ENCODE measurements at places on chromosomes 12 and 14.

DNA sequence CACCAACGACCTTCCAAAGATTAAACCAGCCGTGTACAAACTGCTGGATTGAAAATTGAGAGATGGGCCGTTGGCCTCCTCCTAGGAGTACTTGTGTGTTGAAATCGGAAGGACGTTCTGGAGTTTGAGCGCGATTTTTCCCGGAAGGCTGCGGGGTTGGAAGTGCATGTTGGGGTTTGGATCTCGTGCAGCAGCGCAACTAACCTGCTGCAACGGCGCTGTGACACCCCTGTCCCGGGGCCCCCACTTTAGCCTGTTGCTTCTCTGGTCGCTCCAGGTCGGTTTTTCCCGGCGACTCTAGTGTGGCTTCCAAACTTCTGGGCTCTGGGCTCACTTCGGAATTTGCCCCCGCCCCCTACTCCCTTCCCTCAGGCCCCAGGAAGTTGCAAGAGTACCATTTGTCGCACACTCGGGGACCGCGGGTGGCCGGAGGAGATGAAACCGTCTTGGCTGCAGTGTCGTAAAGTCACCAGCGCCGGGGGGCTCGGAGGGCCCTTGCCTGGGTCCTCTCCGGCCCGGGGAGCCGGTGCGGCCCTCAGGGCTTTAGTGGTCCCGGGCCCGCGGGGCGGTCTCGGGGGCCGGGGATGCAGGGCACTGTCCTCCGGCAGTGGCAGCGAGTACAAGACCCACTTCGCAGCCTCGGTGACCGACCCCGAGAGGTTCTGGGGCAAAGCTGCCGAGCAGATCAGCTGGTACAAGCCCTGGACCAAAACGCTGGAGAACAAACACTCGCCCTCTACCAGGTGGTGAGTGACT is at the start of gene ACSS3:
TSS of gene ACSS3 (plus strand) at position 394 of the 756 bp plus-strand sequence. CDS start at position 436, 42 bp downstream.
- peak; percentile 50 for DNase-seq

GRCh38 chr12:42790761-42791151 is 201.2 kb upstream of the PRICKLE1 start:
- peak; percentile 6 for DNase-seq

DNA sequence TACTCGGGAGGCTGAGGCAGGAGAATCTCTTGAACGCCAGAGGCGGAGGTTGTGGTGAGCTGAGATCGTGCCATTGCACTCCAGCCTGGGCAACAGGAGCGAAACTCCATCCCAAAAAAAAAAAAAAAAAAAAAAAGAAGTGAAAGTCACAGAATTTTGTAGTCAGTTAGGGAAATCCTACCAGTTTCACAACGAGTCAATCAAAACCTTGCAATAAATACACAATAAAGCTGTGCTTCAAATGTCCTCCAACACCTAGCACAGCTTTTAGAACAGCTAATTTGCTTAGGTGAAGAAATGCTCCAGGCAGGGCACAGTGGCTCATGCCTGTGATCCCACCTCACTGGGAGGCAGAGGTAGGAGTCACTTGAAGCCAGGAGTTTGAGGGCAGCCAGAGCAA is 112.8 kb upstream of the ATF7IP start:
- DNase-seq, result no peak

DNA sequence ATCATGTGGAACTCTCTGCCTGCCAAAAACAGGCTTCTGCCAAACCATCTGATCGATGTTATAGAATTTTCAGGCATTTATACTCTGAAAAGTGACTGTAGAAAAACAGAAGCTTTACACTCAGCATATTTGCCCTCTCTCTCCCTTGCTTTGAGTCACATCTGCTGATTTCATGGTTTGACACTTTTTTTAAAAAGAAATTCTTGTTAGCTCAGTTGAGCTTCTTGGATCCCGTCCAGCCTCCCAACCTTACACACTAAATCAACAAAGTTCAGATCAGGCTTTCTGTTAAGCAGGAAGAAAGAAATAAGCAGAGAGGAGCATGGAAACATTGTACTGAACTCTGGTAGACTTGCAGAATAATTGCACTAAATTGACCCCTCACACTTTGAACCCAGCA is 193.6 kb upstream of the SEL1L start:
- no peak for DNase-seq

- no peak for DNase-seq
These were observed 93.6 kb downstream of the STAB2 start for GRCh38 chr12:103680591-103681141.

DNA sequence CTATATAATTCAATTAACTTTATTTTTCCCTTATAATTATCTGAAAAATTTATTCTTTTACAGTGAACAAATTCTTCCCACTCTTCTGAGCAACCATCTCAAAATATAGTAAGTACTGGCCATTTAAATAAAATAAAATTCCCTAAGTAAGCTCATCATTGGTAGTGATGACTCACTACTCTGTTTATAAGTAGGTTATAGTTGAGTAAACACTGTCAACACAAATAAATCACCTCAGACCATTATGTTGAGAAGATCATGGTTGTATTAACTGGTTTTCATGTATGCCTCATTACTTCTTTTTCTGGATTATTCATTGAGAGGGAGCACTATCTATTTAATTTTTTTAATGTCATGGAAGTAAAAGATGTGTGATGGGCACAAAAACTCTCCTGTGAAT is 220.5 kb downstream of the SEC23A start:
- DNase-seq, result no peak

GRCh38 chr12:65977384-65977783 is 153.1 kb downstream of the HMGA2 start:
- peak; percentile 49 for DNase-seq

DNA sequence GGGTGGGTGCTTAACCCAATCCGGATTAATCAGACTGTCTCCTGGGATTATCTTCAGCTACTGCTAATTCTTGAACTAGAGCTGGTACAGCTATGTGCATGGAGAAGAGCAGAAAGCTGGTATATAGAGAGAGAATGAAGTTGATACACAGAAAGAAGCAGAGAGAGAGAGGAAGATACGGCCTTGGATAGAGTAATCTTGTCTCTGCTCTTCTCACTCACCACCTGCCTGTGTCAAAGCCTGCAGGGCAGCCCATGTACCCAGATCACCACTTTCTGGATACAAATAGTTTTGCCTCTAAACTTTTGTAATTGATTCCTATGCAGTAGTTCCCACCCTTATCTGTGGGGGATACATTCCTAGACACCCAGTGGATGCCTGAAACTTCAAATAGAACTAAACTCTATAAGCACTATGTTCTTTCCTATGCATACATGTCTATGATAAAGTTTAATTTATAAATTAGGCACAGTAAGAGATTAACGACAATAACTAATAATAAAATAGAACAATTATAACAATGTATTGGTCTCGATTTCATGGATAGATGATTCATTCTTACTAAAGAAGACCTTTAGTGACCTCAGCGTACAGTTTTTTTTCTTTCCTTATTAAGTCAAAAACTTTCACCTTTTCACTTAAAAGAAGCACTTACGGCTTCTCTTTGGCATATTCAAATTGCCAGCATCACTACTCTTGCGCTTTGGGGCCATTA is 45.5 kb downstream of the YEATS4 start:
- DNase-seq, result no peak

- DNase-seq, result no peak
These were observed 1002.8 kb downstream of the TRHDE start for GRCh38 chr12:73274976-73275375.

DNA sequence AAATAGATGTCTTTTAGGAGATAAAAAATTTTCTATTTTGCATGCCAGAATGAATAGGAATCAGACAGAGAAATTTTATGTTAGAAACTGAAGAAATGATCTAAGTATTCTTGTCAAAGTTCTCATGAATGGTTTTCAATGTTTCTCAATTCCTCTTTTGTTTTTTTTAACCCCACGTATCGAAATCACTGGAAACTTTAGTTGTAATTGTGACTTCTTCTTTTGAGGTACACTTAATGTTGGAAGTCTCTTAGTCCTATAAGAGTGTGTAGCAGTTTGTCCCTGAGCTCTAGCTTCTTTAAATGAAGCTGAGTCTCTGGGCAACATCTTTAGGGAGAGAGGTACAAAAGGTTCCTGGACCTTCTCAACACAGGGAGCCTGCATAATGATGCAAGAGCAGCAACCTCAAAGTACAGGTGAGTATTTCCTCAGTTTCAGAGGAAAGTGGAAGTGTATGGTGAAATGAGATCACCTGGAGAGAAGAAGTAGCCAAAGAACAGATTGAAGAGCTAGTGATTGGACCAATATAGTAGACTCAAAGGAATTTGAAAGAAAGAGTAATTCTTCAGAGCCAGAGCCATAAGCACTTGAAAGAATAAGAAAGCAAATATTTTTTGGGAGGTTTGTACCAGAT is at the start of gene CLEC6A:
TSS of gene CLEC6A (plus strand) at position 236 of the 634 bp plus-strand sequence. CDS start at position 386, 150 bp downstream.
- no peak for DNase-seq

- no peak for DNase-seq
These were observed 11.4 kb downstream of the APAF1 start for GRCh38 chr12:98656289-98657101.

DNA sequence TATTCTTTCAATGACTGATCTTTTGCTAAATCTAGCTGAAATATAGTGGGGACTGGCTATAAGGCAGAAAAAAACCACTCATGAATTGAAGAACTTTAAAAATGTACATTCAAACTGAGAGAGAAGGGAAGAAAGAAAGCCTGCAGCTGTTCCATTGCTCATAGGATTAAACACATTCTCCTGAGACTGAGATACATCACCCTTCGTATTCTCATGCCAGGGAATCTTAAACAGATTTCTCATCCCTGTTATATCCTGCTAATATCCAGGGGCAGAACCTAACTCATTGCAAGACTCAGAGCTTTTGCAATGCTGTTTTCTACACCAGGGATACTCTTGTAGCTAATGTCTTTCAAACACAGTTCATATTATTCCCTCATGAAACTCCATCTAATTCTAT is 67.2 kb upstream of the ACSS3 start:
- DNase-seq, result no peak

- no peak for DNase-seq
These were observed 144.3 kb upstream of the FKBP4 start for GRCh38 chr12:2650261-2651067.

GRCh38 chr14:60087668-60088067 is 4.1 kb upstream of the PCNX4 start:
- no peak for DNase-seq

- DNase-seq, result no peak
These were observed 6.0 kb downstream of the KRT2 start for GRCh38 chr12:52645982-52646381.

GRCh38 chr14:32331206-32331605 is 2.1 kb downstream of the AKAP6 start:
- DNase-seq, result no peak

DNA sequence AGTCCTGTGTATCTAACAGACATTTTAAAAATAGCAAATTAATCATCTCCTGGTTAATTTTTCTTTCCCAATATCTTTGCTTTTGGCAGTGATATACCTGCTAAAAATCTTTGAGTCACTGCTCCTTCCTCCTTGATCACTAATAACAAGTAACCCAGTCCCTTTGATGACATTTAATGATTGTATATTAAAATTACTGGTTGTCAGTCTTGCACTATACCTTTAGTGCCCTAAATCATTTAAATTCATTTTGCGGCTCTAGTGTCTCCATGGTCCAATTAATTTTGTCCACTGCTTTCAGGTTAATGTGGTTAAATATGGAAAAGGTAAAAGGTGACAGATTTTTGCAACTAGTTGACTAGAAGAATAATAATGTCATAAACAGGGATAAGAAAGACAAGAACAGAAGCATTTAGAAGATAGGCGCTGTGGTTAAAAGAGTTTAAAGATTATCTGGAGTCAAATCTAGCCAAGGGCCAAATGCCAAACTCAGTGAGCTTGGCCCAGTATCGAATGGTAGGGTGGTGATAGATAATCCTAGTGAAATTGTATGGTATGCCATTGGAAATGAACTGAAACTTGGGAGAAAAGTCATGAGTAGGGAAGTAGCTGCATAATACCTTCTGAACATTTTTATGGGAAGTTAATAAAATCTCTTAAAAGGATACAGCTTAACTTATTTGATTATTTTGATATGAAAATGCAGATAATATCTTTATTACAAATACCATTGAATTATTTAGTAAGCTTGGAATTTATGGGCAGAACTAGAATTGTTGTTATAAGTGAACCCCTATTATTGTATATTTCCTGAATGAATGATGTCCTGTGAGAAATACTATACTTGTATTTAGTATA is 115.0 kb downstream of the PCNX1 start:
- no peak for DNase-seq

- no peak for DNase-seq
These were observed 4.2 kb downstream of the CDK2AP1 start for GRCh38 chr12:123267335-123267920.

- DNase-seq, result no peak
These were observed 9.7 kb downstream of the NAP1L1 start for GRCh38 chr12:76074701-76075336.

DNA sequence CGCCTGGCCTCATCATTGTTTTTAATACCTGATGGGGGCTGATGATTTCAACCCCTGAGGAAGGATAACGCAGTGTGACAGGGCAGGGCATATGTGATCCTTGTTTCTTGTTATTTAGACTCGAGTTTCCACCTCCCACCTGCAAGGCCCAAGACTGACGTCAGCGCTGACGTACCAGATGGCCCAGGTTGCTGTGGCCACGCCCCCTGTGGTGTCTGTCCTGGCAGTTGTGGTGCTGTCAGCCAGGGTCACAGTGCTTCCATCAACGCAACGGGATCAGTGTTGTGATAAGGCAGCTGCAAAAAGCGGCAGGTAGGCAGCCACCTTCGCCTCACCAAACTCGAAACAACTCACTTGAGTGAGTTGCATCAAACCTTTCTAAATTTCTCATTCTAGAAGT is 18.4 kb downstream of the DDX51 start:
- no peak for DNase-seq

GRCh38 chr12:67671419-67671818 is 22.9 kb downstream of the DYRK2 start:
- DNase-seq, result no peak

DNA sequence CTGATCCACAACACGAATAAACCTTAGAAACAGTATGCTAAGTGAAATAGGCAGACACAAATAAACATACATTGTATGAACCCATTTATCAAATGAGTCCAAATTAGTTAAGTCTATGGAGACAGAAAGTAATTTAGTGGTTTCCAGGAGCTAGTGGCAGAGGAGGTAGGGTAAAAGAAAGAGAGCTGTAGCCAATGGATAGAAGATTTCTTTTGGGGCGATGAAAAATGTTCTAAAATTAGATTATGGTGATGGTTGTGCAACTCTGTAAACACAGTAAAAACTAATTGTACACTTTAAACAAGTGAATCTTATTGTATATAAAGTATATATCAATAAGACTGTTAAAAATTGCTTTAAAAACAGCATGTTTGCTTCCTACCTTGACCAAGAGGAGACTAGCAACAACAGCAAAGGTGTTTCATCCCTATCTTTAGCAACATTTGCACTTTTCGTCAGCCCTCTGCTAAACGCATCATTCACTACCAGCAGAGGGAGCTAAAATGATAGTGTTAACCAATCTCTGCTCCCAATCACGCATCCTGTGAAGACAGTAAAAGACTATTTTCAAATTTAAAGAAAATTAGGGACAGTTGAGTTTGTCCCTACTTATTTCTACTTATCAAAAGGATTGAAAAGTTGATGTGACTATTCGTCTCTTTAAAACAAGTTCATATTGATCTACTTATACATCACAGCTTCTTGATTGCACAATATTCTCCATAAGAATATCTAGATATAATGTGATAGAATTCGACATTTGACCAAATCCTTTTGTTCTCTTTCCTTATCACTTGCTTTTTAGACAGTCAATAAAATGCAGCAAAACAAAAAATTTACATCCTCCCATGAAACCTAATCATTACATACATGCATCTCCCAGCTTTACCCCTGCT is 24.0 kb upstream of the LGR5 start:
- DNase-seq, result peak; percentile 47
